ENCODE measurements at places on chromosomes 5 and 9. TPM values are rescaled to one million over a fixed set of nuclear protein-coding genes. Genes with fewer than 3 reads are reported as not detected.

DNA sequence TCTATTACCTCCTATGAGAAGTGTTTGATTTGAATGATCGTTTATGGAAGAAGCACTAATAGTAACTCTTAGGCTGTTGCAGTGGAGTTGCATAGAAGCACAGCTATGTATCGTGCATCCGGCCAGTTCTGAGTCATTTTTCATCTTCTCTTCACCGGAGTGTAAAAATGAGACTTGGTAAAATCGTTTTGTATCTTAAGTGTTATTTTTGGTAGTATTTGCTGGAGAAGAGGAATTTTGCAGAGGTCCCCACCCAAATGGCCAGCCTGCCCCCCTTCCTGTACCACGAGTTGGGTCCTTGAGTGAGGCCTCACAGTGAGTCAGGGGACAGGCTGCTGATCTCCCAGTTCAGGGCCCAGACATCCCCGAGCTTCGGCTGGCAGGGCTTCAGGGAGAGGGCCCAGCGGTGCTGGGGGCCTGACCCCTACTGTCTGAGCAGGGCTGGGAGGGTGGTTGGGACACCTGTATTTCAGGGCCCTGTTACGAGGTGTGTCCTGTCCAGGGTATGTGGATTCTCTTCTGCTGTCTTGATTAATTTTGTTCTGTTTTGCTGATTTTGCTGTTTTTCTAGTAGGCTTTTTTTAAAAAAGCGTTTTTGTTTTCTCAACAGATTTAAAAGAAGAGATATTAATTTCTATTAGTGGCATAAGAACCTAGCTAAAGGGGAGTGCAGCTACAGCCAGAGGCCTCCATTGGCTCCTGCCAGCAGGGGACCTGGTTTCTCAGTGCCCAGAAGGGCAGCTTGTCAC, 210.8 kb downstream of the TRIO start:
- DNase-seq = no peak

- DNase-seq = no peak
These were observed 15.2 kb downstream of the HRH2 start for GRCh38 chr5:175672976-175673648.

IFNA8 gene
- total RNA-seq = not detected

IFNK gene
- total RNA-seq = not detected

NR2F1-AS1 gene
- total RNA-seq = 0.39 TPM

DNA sequence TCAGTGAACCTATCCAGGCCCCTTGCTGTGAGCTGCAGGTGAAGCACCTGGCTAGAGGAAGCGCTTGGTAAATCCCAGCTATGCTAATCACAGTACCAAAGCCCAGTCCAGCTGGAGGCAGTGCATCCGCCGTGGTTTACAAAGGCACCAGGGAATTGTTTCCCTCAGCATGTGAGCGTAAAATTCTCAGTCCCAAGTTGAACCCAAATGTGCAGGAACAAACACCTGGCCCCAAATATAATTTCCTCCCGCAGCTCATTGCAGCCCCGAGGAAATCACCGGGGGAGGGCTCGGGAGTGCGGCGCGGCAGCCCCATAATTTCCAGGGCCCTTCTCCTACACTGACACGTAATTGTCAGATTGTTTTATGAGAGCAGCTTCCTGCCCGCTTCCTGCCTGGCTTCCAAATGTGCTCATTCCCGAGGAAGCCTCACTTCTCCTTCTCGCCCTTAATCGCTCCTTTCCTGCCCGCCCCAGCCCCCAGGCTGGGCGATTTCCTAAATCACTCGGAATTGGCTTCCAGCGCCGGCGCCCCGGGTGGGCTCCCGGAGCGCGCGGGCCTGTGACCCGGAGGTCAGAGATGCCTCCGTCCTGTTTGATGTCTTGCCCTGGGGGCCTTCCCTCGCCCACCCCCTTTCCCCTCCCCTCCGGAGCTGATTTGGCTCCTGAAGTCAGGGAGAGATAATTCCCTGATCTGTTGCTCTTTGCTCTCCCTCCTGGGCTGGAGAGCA, 134.4 kb downstream of the FGF1 start:
- DNase-seq = peak; percentile 36

- no peak for DNase-seq
These were observed 91.2 kb upstream of the SNX2 start for GRCh38 chr5:122683631-122684030.

GRCh38 chr5:59521476-59521875, 372.1 kb downstream of the PDE4D start:
- no peak for DNase-seq

DBH gene
- 1.8 TPM for total RNA-seq

- DNase-seq = no peak
These were observed 137.2 kb downstream of the C9orf50 start for GRCh38 chr9:129483415-129484351.
